ENCODE measurements at places on chromosomes 2 and 18.

DNA sequence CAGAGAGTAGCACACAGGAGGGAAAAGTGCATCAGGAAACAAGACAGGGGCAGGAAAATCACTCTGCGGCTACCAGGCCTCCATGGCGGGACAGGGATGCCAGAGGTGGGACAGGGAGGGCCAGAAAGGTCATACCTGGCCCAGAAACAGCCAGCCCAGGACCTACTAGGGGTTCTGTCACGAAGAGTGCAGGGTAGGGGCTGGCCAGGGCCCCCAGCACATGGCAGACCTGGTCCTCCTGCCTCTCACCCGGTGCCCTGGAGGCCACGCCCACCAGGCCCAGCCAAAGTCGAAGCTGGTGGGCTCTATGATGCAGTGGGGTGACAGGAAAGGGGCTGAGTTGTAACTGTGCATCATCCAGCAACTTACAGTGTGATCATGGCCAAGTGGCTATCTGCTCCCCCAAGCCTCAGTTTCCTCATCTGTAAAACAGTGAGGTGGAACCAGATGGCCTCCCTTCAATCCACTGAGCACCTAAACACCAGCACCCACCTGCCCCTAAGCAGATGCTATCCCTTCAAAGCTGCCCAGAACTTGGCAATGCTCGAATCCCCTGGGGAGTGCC lies 10.6 kb downstream of the CYP26B1 start:
- DNase-seq: no peak

DNA sequence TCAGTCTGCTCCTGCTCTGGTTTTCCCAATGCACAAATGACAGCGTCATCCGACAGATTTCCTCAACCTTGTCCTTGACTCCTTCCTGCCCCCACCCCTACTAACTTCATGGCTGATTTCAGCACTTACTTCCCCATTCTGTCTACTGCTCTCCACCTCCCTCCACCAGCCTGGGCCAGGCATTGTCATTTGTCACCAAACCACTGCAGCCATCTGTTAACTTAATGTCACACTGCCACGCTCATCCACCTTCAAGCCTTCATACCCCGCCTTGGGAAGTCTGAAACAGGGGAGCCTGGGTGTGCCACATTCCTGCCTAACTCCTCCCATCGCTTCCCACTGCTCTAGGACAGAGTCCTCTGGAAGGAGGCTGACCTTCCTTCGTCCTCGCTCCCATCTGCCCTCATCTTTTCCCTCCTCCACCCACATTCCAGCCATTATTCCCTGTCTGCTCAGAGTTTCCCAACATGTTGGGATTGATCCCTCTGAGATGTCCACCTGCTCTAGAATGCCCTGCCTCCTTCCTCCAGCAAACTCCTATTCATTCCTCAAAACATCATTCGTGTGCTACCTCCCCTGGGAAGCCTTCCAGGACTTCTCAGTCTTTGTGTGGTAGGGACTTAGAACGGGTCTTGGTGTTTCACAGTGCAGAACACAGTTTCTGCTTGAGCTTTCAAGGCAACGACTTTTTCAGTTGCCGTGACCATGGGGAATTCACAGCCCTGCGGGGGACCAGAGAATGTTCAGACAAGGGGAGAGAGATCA lies 42.2 kb upstream of the SMAD7 start:
- no peak for DNase-seq

DNA sequence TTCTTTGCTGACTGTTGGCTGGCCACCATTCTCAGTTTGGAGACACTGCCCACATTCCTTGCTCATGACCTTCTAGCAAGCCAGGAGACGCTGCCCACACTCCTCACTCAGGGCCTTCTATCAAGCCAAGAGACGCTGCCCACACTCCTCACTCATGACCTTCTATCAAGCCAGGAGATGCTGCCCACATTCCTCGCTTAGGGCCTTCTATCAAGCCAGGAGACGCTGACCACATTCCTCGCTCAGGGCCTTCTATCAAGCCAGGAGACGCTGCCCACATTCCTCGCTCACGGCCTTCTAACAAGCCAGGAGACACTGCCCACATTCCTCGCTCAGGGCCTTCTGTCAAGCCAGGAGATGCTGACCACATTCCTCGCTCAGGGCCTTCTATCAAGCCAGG lies 131.3 kb upstream of the CBLN2 start:
- peak; percentile 9 for DNase-seq

GRCh38 chr2:44549856-44550255 lies 188.1 kb downstream of the CAMKMT start:
- DNase-seq: no peak

GRCh38 chr2:23459032-23459431 lies 74.1 kb downstream of the KLHL29 start:
- DNase-seq: no peak

All from NT2/D1 (cell line).